Kidney epithelial cell (primary cell): ENCODE measurements at places on chromosomes 2 and 18.

DNA sequence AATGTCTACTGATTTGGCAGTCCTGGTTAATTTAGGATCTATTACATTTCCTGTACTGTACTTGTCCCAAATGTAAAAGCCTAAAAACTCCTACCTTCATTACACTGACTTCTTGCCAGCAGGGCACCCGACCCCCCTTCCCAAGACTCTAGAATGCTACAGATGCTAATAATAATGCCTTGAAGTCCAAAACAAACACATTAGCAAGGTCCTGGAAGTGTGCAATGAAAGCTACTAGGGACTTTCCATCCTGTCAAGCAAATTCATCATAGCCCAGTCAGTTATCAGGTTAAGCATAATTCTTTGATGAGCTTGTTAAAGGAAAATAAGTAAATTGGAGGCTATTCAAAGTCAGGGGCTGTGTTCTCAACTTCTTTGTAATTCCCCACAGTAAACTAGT lies 115.3 kb upstream of the RBBP8 start:
- DNase-seq: no peak

- DNase-seq: no peak
Observed at GRCh38 chr18:26421931-26422330, 126.4 kb downstream of the KCTD1 start.

DNA sequence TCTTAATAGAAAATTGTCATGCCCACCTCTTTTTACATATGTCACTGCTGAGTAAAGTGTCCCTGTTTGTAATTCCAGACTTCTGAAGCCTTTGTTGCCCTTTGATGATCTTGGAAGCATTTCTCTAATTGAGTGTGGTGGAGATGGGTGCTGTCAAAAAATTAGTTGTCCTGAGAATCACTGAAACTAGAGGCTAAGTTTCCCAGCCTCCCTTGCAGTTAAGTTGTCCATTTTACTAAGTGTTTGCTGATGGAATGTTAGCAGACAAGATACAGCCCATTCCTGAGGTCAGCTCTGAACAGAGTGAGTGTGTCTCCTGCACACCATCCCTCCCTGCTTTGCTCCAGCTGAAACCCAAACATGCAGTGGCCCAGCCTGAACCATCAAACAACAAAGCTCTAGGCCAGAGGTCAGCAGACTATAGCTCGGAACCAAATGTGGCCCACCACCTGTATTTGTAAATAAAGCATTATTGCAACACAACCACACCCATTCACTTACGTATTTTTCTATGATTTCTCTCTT lies 28.1 kb upstream of the TMEM177 start:
- DNase-seq: no peak

GRCh38 chr2:46632349-46632748 lies 153.0 kb downstream of the TMEM247 start:
- no peak for DNase-seq

DNA sequence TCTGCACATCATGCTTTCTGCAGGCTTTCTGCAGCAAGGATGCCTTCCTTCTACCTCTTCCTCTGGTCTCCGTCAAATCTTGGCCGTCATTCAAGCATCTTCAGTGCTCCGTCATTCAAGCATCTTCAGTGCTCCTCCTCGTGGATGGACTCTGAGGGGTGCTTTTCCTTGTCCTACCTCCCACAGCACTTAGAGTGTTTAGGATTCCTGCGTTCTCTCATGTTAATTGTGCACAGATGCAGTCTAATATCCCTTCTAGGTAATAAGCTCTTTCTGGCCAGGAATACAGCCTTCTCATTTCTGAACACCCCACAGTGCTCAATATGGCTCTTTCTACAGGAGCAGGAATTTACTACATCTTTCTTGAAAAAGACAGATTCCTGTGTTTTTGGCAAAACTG lies 59.8 kb downstream of the ZNF236 start:
- DNase-seq: no peak

DNA sequence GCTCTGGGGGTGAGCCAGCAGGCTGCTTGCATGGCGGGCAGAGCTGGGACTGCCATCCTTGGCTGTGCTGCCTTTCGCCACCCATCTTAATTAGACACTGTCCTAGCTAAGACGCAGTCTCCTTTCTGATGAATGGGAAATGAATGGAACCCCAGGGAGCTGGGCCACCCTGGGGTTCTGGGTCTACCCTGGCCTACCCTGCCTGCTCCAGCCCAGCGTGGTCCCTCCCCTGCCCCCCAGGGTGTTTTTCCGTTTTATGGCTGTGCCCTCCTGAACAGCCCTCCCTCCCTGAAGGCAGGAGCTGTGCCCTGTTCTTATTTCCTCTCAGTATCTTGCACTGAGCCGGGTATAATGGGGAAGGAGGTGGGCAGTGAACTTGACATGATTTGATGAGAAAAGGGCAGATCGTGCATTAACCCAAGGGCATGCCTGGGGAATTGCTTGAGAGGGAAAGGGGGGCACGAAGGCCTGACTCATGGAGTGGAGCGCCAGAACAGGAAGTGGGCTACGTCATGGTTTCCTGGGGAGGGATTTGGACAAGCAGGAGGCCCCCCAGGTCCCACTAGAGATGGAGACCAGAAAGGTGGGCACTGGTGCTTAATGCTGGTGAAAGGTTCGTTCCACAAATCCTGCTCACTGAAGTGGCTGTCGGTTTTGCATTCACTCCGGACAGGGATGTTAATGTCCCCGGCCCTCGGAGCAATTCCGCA lies 165.0 kb downstream of the KLHL29 start:
- DNase-seq: no peak

GRCh38 chr2:46679761-46680160 lies 200.4 kb downstream of the TMEM247 start:
- DNase-seq: no peak

DNA sequence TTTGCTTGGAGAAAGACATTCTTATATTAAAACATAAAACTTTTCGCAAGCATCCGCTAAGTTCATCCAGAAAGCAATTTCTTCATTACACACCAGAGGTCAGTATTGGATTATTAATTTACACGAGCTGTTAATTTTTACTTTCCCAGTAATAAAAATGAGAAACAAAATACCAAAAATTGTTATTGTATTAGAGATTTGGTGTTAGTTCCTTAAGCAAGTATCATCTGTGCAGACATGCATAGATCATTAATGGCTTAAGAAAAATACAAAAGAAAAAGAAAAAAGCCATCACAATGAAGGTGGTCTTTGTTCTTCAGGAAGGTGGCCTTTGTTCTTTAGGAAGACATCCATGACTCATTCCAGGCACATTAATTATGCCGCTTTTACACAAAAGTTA lies 53.6 kb upstream of the HNMT start:
- no peak for DNase-seq

DNA sequence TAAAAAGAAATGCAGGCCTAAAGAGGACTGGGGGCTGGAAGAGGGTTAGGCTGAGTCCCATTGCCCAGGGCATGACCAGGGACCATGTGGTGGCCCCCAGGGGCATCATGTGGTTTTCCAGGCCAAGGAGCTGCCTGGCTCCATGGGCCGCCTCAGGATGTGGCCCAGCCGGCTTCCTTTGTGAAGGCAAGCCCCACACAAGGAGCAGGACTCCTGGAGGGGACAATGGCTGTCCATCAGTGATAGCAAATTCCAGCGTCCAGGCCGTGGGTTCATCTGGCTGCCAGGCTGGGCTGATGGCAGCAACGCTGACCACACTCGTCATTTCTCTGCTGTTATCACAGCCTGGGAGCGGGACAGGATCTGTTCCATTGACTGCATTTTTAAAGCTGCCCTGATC lies 82.5 kb downstream of the GBX2 start:
- DNase-seq: no peak

GRCh38 chr2:28898048-28898447 lies 3.6 kb downstream of the WDR43 start:
- DNase-seq: no peak

- no peak for DNase-seq
Observed at GRCh38 chr2:23069923-23070322, 315.1 kb upstream of the KLHL29 start.

- no peak for DNase-seq
Observed at GRCh38 chr2:138703242-138703641, 76.9 kb downstream of the NXPH2 start.

DNA sequence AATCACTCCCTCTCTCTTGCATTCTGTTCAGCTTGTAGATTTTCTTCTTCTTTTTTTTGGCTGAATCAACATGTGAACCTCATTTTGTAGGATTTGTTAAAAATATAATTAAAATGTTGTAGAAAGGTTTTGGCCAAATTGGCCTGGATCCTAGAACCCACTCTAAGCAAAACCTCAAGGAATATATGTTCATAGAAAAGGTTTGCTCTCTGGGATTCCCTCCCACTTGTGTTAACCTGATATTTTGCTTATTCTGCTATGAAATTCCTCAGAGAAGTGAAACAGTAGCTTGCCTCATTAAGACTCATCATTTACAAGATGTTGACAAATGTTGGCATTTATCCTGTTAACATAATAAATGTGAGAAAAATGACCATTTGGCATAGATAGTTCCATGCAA lies 456.7 kb downstream of the TMEM182 start:
- DNase-seq: no peak

DNA sequence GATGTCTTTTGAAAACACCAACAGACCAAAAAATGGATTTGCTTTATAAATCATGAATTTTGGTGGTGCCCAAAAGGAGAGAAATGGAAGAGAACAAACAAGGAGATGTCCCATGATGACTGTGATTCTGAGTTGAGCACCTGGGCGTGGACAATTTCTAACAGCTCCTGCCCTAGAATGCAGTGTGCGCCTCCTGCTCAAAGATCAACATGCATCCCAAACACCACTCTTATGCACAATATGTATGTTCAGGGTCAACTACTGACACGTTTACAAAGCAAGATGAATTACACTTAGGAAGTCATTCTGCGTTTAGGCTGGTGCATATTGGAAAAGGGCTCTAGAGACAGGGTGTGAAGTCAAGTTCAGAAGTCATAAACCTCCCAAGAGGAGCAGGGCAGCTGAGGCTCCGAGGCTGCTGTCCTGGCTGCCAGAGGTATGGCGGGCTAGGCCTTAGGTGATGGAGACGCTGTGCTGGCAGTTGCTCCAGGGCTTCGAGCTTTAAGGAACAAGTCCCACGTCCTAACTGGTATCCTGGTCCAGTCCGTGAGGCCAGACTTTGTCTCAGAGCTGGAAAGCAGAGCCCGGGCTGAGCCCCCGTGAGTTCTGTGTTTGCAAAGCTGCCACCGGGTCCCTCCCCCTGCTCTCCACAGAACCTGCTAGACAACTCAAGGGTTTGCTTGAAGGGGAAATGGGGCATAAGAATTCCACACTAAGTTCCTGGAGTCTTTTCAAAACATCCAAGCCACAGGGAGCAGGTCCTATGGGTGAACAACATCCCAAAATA lies 74.0 kb downstream of the ZNF516 start:
- no peak for DNase-seq

DNA sequence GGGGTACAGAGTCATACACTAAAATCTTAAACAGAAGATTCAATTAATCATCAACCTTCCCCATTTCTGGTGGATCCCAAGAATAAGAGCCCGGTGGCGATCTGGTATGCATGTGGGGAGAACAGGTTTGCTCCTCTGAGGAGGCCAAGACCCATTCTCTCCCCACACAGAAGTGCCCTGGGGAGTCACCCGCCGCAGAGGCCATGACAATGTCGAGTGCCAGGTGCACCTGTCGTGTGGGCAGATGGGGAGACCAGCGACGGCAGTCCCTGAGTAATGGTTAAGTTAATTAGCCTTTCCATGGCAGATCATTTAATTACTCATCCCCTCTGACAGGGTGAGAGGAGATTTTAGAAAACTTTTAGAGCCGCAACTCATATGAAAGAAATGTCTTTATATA lies 345.0 kb downstream of the NCKAP5 start:
- DNase-seq: no peak

DNA sequence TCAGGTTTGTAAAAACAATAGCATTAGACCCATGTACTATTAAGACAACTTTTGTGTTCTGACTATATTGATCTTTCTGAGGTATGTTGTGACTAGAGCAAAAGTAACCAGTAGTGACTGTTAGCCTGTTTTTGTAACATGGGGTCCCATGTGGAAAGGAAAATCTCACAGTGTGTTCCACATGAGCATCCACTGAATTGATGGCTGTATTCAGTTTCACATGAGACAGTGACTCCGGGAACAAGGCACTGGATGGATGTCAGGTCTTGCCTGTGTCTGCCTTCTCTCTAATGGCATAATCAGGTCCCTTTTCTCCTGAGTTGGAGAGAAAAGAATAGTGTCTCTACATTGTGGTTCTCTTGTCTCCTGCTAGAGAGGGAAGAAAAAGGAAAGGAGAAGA lies 27.5 kb downstream of the TMEM178A start:
- no peak for DNase-seq

DNA sequence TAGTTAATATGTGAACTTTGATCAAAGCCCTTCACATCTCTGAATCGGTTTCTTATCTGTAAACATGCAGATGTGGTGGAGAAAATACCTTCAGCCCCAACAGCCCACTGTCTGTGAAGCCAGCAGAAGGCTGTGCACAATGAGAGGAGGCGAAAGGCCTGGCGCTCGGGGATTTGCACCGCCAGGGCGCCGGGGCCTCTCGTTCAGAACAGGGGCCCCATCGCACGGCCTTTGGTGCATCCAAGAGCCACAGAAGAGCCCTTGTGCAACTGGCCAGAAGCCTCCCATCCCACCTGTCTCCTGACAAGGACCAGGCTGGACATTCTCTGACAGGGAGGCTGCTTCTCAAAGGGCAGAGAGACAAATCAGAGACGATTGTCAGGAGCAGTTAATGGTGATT lies 407.2 kb upstream of the MYT1L start:
- no peak for DNase-seq

DNA sequence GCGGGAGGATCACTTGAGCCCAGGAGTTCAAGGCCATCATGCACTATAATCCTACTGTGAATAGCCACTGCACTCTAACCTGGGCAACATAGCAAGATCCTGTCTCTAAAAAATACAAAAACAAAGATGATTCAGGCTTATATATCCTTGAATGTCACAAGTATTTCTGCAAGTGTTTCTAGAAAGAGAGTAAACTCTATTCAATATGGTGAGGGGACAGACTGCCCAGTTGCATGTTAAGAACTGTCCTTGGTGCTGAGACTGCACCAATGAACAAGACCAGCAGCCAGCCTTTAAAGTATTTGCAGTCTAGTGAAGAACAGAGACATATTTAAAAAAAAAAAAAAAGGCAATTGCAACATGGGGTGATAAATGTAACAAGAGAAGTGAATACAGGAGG lies 16.4 kb downstream of the MAP3K19 start:
- no peak for DNase-seq

GRCh38 chr2:205582366-205582765 lies 99.9 kb upstream of the NRP2 start:
- no peak for DNase-seq

- no peak for DNase-seq
Observed at GRCh38 chr18:8337211-8337610, 272.0 kb upstream of the RAB12 start.

DNA sequence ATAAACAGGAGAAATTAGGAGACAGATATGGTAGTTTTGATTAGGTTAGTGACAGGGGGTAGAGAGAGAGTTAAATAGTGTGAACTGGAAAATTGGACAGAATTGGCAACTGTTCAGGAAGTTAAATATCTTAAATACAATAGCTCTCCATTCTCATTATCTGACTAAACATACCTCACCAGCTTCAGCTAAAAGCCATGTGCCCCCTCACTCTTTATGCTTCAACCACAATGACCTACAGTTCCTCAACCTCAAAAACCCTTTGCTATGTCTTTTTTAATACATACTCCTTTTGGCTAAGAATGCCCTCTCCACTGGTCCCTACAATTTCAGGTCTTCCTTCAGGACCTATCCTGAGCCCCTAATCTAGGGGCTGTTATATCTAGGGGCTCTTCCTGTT lies 740.2 kb upstream of the ZEB2 start:
- DNase-seq: no peak

GRCh38 chr2:8993902-8994278 lies 9.6 kb downstream of the MBOAT2 start:
- DNase-seq: no peak
